CD8-positive, alpha-beta T cell (primary cell): ENCODE measurements at places on chromosomes 16 and 17.
A peak's percentile ranks its signal among the peaks of the same experiment; 100 is the strongest.

DNA sequence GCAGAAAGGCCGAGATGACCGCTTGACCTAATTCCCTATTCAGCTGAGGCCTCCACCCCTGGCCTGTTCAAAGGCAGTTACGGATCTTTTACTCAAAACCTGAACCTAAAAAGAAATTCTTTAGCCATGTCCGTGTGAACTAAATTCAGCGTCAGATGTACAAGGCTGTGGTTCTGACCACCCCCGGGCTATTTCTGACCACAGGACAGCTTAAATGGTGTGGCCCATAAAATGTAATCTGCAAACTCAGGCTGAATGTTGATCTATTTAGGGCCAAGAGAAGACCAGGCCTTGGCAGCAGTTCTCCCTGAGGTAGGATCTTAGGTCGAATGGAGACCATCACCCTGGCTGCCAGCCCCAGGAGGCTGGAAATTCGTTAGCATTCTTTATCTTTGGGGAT lies 485.5 kb downstream of the WWOX start:
- DNase-seq, result no peak

- DNase-seq, result no peak
Measured at GRCh38 chr16:29316761-29317183, 89.7 kb downstream of the NPIPB11 start.

GRCh38 chr16:22813948-22814710 lies at the start of gene HS3ST2:
HS3ST2 (plus strand) TSS chr16:22814162; CDS start chr16:22814611, 449 bp downstream.
- DNase-seq, result no peak

GRCh38 chr16:22346483-22346882 lies 27.9 kb downstream of the CDR2 start:
- no peak for DNase-seq

GRCh38 chr16:5874899-5875298 lies 777.3 kb upstream of the EEF2KMT start:
- no peak for DNase-seq

DNA sequence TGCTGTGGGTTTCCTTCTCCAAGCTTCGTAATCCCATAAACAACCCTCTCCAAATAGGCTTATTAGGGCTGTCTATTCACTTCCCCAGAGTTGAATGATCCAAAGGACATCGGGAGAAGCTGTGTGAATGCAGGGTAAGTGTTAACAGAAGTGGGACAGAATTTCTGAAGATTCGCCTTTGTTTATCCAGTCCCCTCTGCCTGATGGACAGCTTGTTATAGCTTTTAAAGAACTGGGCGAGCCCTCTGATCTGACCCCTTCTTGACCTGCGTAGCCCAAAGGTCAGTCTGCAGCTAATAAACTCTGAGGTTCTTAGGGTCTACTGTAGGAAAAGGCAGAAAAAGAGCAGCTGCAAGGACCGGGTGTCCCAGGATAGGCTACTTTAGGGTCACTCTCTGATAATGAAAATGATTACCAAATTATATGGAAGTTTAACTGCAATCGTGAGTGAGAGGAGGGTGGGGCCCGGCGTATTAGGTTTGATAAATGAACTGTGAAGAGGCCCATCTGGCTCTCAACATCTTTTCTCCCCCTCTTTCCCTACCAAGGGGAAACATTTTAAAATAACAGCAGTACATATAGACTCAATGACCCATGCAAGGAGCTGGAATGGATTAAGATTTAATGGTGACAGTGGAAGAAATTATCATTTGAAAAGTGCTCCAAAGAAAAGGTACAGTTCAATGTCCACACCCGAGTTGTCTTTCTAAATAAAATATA lies 233.4 kb downstream of the FTO start:
- no peak for DNase-seq

DNA sequence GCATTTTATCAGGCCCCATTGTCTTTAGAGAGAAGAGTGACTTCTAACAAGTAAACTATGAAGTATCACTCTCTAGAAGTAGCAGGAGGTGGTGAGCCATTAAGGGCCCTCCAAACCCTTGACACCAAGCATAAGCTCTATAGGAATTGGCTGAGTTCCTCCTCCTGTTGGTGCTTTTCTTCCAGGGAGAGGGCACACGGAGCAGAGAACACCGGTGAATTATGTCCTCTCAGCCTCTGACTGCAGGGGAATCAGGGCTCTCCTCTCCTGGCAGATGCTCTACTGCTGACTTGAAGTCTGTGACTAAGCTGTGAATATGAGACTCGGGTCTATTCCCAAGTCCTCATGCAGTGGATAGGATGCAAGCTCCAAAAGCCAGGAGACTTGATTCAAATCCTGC lies 32.3 kb downstream of the CHD9 start:
- DNase-seq, result no peak

DNA sequence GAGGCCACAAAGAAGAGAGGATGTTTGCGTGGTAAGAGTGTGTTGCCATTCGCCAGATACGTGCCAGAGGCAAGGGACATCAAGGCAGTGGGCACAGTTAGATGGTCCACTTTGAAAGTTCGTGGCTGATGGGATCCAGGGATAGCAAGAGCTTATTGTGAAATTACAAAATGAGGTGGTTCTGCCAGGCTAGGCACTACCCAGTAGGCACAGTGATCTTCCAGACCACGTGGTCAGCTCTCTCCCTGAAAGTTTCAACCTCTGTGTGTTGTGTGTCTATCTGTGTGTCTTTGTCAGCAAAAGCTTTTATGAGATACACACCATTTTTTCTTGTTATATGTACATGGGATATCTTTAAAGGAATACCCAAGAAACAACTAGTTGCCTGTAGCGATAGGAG lies 9.5 kb downstream of the SGF29 start:
- DNase-seq, result no peak

- no peak for DNase-seq
Measured at GRCh38 chr16:71927383-71927782, 32.1 kb downstream of the IST1 start.

DNA sequence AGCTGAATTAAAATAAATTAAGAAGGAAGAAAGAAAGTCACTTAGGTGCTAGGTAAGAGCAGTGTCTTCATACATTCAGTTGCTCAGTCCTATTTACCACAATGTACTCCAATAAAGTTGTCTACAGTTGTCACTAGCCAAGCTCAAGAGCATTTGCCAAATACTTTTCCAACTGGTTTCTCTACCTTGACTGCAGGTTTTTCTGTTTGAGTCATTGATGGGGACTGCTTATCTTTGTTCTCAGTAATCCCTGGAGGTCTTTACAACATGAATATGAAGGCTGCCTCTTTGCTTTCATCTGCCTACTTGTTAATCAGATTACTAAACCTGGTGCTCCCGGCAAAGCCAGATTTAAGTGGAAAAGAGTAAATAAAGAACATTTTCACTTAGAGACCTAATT lies 64.6 kb upstream of the CLEC18B start:
- DNase-seq, result no peak

DNA sequence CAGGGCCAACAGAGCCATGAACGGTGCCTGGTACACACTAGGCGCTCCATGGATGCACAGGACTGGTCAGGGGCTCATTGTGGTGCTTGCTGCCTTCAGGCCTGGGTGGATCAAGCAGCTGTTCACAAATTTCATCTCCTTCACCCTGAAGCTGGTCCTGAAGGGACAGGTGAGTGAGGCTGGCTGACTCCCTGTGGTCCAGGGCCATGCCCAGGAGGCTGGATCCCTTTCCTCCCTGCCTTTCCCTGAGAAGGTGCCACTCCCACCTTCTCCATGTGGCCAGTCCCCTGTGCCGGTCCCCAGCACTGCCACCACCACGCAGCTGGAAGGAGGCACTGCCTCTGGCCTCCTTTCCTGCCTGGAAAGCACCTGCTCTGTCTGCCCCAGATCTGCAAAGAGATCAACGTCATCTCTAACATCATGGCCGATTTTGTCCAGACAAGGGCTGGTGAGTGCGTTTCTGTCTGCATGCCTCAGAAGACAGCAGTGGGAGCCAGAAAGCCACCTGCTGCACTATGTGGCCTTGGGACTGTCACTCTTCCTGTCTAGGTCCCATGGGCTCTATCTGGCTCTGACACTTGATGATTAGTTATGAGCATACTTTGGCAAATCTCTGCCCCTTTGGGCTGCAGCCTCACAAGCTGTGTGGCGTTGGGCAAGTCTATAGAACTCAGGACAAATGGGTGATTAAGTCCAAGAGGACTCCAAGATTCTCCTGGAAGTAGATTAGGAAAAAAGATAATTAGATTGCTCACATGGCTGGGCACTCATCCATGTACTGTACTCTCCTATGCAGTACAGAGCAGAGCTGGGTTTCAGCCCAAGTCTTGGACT lies 9.4 kb downstream of the CETP start:
- DNase-seq, result peak; percentile 39

DNA sequence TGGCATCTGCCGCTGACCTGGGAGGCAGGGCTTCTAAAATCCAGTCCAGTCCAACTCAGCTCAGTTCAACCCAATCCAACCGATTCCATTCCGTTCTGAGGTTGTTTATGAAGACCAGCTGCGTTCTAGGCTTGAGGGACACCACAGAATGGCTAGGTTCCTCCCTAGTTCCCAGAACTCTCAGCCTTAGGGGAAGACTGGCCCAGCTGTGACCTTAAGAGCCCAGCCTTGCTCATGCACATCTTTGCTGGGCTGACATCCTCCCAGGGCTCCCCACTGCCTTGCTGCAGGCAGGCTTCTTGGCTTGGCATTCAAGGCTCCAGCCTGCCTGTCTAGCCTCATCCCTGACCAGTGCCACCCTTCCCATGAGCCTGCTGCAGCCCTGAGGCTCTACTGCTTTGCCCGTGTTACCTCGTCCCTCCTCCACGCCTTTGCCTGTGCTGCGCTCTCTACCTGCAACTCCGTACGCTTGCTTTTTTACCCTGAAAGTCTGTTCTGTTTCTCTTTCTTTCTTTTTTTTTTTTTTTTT lies 7.9 kb downstream of the SLC12A3 start:
- no peak for DNase-seq

DNA sequence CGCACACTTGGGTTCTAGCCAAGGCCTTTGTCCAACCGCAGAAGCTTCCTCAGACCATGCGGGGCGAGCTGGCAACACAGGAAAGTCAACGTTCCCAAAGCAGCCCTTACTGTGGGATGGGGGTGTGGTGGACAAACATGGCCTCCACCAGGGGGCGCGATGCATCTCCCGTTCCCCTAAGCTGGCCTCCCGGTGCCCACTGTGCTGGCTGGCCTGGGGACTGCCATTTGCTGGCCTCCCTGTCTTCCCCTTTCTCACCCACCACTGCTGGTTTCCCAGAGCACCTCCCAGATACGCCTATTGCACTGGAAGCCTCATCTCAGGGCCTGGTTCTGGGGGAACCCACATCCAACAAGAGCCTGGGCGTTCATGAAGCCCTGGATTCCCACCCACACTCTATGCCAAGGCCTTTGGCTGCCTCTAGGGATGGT lies 145.3 kb downstream of the IRF8 start:
- DNase-seq, result peak; percentile 50

- no peak for DNase-seq
Measured at GRCh38 chr17:16975744-16976625, 4.1 kb upstream of the TNFRSF13B start.

DNA sequence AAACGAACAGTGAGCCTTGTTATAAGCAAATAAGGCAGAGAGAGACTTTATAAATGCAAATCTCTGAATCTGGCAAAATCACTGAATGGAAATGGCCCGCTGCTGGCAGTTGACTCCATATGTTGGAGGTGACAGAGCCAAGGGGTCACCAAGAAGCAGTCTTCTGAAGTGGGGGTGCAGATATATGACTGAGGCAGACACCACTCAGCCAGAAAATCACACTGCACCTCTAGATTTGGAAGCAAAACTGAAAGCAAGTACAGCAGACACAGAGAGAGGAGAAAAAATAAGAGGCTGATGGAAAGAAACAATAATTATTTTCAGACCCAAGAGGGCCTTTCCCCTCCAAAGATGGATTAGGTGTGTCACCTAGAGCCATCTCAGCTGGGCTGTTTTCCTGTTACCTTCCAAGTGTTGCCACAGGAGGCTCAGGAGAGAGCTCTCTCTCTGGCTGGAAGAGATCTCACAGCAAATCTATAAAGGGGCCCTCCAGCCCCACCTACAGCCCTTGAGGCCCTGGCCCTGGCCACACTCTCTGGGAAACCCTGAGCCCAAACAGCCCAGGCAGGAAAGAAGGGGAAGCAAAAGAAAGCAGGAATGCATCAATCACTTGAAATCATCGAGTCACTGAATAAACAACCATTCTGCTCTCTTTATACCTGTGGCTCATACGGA lies 585.1 kb upstream of the PSMD7 start:
- no peak for DNase-seq

- no peak for DNase-seq
Measured at GRCh38 chr16:66057057-66057456, 309.4 kb upstream of the CDH5 start.

- no peak for DNase-seq
Measured at GRCh38 chr17:76947771-76948170, 79.6 kb downstream of the MGAT5B start.

- no peak for DNase-seq
Measured at GRCh38 chr17:55314784-55315491, 50.2 kb downstream of the HLF start.

DNA sequence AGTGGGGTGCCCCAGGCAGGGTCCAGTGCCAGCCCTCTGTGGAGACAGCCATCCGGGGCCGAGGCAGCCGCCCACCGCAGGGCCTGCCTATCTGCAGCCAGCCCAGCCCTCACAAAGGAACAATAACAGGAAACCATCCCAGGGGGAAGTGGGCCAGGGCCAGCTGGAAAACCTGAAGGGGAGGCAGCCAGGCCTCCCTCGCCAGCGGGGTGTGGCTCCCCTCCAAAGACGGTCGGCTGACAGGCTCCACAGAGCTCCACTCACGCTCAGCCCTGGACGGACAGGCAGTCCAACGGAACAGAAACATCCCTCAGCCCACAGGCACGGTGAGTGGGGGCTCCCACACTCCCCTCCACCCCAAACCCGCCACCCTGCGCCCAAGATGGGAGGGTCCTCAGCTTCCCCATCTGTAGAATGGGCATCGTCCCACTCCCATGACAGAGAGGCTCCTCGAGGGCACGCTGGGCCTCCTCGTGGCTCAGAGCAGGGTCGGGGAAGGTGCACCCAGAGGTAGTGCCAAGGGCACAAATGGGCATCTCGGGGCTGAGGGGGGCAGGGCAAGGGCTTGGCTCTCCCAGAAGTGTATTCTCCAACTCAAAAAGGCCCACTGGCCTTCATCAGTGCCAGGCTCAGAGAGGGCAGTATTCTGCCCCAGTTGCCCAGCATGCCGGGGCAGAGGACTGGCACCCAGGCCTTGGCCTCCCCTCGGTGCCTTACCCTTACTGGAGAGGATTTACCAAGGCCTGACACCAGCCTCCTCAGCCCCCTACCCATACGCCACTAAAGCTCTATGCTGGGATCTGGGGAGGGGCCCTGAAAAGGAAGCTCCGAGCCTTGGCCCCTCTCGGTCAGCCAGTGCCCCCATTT lies at the start of gene CDH5:
CDH5 (plus strand) TSS at position 259 of the 867 bp plus-strand sequence. CDS start 12,647 bp downstream, outside the sequence.
- no peak for DNase-seq

DNA sequence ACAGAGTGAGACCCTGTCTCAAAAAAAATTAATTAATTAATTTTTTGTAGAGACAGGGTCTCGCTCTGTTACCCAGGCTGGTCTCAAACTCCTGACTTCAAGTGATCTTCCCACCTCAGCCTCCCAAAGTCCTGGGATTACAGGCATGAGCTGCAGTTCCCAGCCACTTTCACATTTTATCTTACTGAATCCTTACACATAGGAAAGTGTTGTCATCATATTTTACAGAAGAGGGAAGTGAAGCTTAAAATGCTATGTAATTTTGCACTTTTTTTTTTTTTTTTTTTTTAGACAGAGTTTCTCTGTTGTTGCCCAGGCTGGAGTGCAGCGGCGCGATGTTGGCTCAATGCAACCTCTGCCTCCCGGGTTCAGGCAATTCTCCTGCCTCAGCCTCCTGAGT lies 21.1 kb upstream of the ZNF629 start:
- no peak for DNase-seq

- no peak for DNase-seq
Measured at GRCh38 chr17:59558039-59558438, 7.4 kb upstream of the DHX40 start.
